ENCODE measurements at places on chromosomes 16 and 17.
A peak's percentile ranks its signal among the peaks of the same experiment; 100 is the strongest.

GRCh38 chr17:60823515-60823914, 145.9 kb downstream of the BCAS3 start:
- H3K4me1 ChIP-seq: no peaks in the 10 kb centered on the region
- H3K4me3 ChIP-seq: no peak overlapping the region
- H3K36me3 ChIP-seq: peaks cover 1% of the 10 kb centered on the region

DNA sequence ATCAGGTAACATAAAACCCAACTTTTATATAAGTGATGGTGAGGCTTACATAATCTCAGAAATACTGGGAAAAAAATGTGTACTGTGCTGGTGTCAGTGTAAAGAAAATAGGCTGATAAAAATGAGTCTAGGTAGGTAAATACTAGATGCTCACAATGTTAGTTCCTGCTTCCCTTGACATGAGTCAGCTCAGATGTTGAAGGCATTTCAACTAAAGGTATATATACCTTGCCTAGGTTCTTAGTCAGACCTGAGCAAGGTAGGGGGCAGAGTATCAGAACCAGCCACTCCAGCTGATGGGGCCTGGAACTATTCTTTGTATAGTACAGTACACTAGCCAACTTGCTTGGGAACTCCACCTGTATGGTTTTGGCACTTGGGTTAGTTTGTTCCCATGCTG, 51.0 kb upstream of the CA10 start:
- peaks cover 6% of the 10 kb centered on the region for H3K27me3 ChIP-seq

GRCh38 chr17:32528825-32529224, 42.0 kb downstream of the CDK5R1 start:
- DNase-seq: no peak
- H3K36me3 ChIP-seq: no peaks in the 10 kb centered on the region
- H3K4me1 ChIP-seq: peaks cover 42% of the 10 kb centered on the region
- no peaks in the 10 kb centered on the region for H3K27me3 ChIP-seq

DNA sequence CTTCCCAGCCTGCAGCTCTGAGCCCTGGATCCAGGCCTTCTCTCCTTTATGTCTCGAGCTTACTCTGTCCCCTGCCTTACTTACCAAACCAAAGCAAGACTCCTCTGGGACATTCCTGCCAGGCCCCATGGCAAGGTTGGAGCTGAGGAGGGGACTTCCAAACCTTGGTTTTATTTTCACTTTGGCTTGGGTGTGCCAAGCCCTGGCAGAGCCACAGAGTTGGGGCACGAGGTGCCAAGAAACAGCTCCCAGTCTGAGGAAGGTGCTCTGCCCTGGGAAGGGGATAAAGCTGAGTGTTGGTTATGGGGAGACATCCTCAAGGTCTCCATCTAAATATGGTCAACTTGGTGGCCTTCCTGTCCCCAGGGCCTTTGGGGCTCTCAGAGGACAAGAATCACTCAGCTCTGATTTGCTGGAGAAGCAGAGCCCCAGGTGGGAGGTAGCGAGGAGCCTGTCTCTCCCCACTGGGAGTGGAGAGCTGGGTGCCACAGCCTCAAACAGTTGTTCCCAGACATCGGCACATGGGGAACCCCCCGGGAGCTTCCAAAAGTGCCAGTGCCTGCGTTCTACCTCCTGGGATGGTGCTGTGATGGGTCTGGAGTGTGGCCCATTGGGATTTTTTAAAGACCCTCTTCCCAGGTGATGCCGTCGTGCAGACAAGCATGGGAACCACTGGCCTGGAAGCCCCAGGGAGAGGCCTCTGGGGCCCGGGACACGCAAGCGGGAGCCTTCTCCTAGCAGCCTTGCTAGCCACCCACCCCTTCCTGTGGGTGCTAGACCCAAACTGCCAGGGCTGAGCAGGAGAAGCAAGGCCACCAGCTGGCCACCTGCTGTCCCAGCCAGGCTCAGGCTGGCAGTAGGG, 10.3 kb downstream of the NLRC5 start:
- H3K4me3 ChIP-seq: peak overlapping the region; percentile 50
- no peaks in the 10 kb centered on the region for H3K27me3 ChIP-seq
- peaks cover 93% of the 10 kb centered on the region for H3K4me1 ChIP-seq
- peaks cover 32% of the 10 kb centered on the region for H3K36me3 ChIP-seq
- peak; percentile 69 for DNase-seq

DNA sequence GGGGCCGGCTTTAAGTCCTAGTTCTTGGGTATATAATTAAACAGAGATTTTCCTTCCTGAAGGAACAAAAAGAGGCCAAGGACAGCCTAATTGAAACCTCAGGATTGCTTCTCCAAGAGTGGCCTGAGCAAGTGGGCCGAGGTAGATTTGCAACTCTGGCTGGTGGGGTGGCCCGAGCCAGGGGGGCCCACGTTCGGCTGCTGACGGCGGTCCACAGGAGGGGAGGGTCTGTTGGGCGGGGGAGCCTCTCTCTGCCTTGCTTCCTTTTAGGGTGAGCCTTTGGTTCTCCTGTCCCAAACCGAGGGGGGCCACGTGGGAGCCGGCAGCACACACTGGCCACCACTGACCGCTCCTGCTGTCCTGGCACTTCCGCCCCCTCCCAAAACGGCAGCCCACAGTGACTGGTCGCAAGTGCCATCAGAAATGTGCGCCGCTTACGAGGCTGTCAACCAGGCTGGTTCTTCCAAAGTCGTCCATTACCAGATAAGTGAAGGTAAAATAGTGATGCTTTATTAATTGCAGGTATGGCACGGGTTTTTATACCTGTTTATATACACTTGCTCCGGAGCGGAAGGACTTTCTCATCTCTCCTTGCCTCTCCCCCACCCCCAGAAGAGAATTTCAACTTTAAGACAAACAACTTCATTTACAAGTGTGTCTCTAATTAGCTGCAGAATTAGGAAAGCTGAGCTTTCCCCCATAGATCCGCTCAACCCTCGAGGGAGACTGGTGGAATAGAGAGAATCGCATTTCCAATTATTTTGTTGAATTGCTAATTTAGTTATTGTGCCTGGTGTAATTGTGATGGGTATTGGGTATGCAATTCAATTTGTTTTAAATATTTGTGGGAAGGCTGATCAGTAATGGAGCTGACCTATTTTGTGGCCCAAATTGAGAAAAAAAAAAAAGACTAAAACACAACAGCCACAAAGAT, 117.8 kb downstream of the AATF start:
- H3K4me3 ChIP-seq: no peak overlapping the region
- no peak for DNase-seq
- H3K4me1 ChIP-seq: no peaks in the 10 kb centered on the region
- no peaks in the 10 kb centered on the region for H3K27me3 ChIP-seq
- no peak overlapping the region for H3K27ac ChIP-seq

DNA sequence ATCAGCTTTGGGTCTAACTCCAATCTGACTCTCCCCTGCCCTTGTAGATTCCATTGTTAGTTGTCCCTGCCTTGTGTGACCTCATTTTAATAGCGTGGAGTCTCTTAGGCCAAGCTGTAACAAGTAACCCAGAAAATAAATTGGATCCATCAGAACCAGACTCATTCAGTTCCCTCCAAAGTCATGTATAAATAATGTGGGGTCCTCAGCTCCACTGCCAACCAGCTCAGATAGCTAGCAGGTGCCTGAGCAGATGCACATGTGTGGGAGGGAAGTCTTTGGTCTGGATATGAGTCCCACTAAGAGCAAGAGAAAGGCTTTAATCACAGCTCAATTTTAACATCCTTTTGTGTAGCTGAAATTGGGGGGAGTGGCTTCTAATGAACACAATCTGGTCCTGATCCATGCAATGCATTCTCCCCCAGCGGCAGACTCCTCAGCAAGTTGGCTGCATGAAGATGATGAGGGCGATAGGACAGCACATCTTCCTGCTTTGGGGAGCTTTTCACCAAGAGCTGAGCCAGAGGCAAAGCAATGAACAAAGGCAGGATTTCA, 151.6 kb downstream of the ABCC12 start:
- H3K36me3 ChIP-seq: no peaks in the 10 kb centered on the region
- H3K27ac ChIP-seq: no peak overlapping the region
- H3K27me3 ChIP-seq: peaks cover 2% of the 10 kb centered on the region
- DNase-seq: no peak
- H3K4me3 ChIP-seq: no peak overlapping the region
- H3K4me1 ChIP-seq: no peaks in the 10 kb centered on the region

DNA sequence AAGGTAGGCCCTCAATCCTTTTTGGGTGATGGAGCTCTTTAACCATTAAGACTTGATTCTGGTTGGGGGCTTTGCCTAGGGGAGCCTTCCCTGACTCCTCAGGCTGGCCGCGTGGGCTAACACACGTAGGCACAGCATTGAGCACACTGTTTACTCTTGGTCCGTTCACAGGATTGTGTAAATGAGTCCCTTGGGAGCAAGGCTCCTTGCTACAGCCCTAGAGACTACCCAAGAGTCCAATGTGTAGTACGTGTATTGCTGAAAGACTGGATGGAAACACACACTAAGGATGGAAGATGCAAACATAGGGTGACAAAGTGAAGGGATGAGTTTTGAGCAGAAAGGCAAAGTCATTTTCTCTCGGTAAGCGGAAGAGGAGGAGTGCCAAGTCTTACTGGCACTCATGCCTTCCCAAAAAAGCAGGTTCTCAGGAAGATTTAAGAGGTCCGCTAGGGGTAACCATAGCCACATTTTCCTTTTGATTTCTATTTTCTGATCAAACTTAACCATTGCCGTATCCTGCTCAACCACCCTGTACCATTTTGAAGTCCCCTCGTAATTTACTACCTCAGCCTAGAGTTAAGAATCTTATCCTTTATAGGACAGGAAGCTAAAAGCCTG, 911 bp upstream of the ITGA2B start:
- peaks cover 17% of the 10 kb centered on the region for H3K27me3 ChIP-seq
- H3K36me3 ChIP-seq: peaks cover 2% of the 10 kb centered on the region
- H3K27ac ChIP-seq: no peak overlapping the region
- no peak overlapping the region for H3K4me3 ChIP-seq
- H3K4me1 ChIP-seq: peaks cover 18% of the 10 kb centered on the region

GRCh38 chr17:66508896-66509844, 206.8 kb downstream of the PRKCA start:
- peak overlapping the region; percentile 90 for H3K27ac ChIP-seq
- peak overlapping the region; percentile 39 for H3K4me3 ChIP-seq
- peaks cover 85% of the 10 kb centered on the region for H3K4me1 ChIP-seq

GRCh38 chr17:42901535-42902229, 1.1 kb downstream of the G6PC1 start:
- H3K4me3 ChIP-seq: no peak overlapping the region
- no peaks in the 10 kb centered on the region for H3K4me1 ChIP-seq
- no peak overlapping the region for H3K27ac ChIP-seq
- peaks cover 2% of the 10 kb centered on the region for H3K27me3 ChIP-seq

DNA sequence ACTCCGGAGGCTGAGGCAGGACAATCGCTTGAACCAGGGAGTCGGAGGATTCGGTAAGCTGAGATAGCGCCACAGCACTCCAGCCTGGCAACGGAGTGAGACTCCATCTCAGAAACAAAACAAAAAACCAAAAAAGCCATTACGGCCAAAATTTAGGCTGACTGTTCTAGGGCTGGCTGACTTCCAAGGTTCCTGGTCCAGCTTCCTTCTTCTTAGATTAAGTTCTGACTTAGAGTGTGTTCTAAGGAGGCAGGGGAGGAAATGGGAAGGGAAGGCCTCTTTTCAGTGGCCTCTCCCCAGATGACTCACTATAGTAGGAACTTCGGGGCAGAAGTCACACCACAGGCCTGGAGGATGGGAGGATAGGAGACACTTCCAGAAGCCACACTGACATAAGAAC, 27.7 kb upstream of the CLEC18B start:
- no peak for DNase-seq
- H3K27ac ChIP-seq: no peak overlapping the region
- H3K27me3 ChIP-seq: no peaks in the 10 kb centered on the region
- H3K4me3 ChIP-seq: no peak overlapping the region
- peaks cover 28% of the 10 kb centered on the region for H3K36me3 ChIP-seq

GRCh38 chr17:4902540-4902939, 358 bp downstream of the CHRNE start:
- no peaks in the 10 kb centered on the region for H3K36me3 ChIP-seq
- H3K27ac ChIP-seq: no peak overlapping the region
- peaks cover 32% of the 10 kb centered on the region for H3K4me1 ChIP-seq
- H3K27me3 ChIP-seq: no peaks in the 10 kb centered on the region

DNA sequence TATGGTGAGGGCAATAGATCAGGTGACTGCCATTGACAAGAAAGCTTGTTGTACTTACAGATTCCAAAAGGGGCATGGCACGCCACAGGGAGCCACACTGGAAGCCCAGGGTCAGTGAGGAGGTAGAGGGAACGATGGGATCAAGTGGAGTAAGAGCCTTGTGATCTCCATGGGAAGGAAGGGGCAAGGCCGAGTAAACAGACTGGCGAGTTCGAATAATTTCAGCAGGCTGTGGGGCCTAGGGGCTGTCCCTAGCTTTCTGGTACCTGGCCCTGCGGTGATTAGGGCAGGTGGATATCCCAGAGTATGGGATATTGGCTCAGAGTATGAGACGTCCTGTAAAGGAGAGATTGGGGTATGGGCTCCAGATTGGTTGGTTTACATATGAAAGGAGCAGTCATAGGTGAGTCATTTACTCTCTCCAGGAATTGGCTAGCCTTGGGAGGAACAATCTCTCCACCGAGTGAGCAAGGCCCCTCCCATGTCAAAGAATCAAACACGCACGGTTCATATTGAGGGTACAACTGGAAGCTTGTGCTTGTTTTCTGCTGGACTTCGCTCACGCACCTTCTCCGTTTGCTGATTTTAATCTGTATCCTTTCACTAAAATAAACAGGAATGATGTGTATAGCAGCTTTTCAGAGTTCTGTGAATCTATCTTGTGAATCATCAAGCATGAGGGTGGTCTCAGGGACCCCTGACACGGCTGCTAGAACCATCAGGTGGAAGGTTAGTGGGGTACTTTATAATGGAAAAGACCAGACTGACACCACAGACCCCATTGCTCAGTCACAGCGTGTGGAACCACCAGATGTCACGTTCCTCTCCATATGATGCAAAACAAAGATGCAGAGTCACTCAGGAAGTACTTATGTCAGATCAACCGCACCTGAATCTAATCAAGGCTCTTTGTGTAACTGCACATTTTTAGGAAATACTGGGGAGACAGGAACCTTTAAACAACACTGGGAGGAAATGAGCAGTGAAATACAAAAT, 27.9 kb downstream of the GABARAPL2 start:
- no peak overlapping the region for H3K4me3 ChIP-seq
- peaks cover 14% of the 10 kb centered on the region for H3K4me1 ChIP-seq
- H3K27ac ChIP-seq: peak overlapping the region; percentile 13
- no peaks in the 10 kb centered on the region for H3K27me3 ChIP-seq

- no peak for DNase-seq
- H3K27me3 ChIP-seq: no peaks in the 10 kb centered on the region
- H3K36me3 ChIP-seq: peaks cover under 1% of the 10 kb centered on the region
- H3K4me1 ChIP-seq: peaks cover 10% of the 10 kb centered on the region
Observed at GRCh38 chr16:67926181-67926750, 5.4 kb downstream of the CTRL start.

DNA sequence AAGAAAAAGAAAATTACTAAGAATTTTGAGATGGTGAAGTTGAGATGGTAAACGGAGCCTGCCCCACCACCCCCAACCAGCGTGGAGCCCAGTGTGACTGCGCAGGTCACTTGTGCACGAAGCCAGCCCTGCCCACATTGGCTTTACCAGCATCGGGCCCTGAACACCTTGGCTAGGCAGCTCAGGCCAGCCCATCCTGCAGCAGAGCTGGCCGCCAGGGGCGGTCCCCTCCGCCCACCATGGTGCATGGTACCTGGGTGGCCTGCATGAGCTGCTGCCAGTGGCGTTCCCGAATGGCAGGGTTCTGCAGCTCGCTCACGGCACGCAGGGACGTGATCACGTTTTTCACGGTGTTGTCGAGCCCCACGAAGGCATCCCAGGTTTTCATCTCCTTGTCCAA, 62.7 kb downstream of the DNAH17 start:
- DNase-seq: no peak
- H3K4me3 ChIP-seq: no peak overlapping the region
- no peak overlapping the region for H3K27ac ChIP-seq
- H3K36me3 ChIP-seq: no peaks in the 10 kb centered on the region
